ENCODE measurements at places on chromosomes 11 and 22.

DNA sequence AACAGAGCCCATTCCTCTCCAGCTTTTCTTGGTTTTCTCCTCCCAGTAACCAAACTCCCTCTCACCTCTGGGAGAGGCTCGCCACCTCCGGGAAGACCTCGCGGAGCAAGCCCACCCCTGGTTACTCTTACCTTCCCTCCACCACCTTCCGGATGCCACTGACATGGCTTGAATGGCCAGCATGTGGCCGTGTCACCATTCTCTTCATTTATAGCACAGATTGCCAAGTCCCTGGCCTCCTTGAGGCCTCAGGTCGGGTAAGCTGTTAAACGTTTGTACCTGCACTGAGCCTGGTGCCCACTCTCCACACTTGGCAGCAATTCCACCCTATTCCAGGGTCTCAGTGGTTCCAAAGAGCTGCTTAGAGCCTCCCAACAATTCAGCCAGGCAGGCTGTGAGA lies 8.0 kb upstream of the FXYD2 start:
- no peak for DNase-seq

DNA sequence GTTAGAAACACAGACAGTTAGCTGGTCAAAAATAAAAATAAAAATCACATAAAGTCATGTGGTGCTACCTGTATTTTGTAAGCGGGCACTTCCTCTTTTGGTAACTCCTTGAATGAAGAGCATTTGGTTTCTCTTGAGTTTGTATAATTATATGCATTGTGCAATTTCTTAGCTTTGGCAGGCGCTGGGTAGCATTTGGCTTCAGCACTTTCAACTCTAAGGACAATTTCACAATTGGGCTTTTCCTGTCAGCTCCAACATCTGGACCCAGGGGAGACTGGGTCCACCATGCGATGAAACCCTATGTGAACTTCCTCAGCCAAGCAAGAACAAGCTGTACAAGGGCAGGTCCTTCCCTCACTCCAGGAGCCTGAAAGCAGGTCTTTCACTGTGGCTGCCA lies 169.1 kb downstream of the RRAS2 start:
- no peak for DNase-seq

DNA sequence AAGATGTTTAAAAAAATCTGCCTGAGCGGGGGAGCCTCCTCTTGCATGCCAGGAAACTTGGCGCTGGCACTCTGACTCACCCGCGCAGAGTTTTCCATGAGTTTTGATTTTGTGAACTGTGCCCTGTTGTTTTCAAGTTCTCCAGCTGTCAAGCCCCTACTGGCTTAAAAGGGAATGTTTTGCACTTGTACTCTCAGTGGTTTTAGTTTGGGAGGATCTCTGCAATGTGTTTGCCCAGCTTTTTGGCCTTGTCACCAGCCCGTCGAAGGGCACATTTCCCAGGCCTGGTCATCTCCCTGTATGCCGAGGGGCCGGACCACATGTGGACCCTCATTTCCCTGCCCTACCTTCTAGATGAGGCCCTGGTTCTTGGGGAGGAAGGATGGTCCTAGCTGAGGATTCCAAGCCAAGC lies 12.2 kb downstream of the MRGPRF start:
- DNase-seq, result no peak

- no peak for DNase-seq
Measured at GRCh38 chr22:28627791-28628190, 51.8 kb downstream of the TTC28 start.

- no peak for DNase-seq
Measured at GRCh38 chr11:65559535-65559934, 1.4 kb upstream of the LTBP3 start.

Data from neural progenitor cell (in vitro differentiated cells).